ENCODE measurements at places on chromosomes 1 and 21. TPM values are rescaled to one million over a fixed set of nuclear protein-coding genes. Genes with fewer than 3 reads are reported as not detected.

DNAJC28 gene
- 0.92 TPM for total RNA-seq

POU3F1 gene
- total RNA-seq = 0.64 TPM

NBPF6 gene
- total RNA-seq = not detected

SUSD4 gene
- total RNA-seq = 5.4 TPM

UBXN10 gene
- total RNA-seq = 0.30 TPM

TUFT1 gene
- total RNA-seq = 4.3 TPM

DNA sequence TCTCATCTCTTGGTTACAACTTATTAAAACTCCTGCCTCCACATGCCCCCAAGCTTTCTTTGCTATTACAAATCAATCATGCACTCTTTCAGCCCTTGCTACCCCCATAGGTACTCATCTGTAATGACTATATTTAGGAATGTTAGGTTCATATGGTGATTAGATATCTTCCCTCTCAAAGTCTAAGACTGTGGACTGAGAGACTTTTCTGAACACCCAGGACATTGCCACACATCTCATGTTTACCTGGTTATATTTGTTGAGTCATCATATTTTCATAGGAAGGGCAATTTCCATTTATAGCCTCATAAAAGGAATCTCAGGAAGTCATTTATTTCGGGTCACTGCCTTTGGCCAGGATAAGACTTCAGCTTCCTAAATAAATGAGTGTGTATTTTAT, 81.5 kb upstream of the LPGAT1 start:
- DNase-seq = no peak
- H3K36me3 ChIP-seq = no peaks in the 10 kb centered on the region
- H3K27me3 ChIP-seq = peaks cover 9% of the 10 kb centered on the region
- H3K27ac ChIP-seq = no peak overlapping the region
- no peaks in the 10 kb centered on the region for H3K4me1 ChIP-seq

DNA sequence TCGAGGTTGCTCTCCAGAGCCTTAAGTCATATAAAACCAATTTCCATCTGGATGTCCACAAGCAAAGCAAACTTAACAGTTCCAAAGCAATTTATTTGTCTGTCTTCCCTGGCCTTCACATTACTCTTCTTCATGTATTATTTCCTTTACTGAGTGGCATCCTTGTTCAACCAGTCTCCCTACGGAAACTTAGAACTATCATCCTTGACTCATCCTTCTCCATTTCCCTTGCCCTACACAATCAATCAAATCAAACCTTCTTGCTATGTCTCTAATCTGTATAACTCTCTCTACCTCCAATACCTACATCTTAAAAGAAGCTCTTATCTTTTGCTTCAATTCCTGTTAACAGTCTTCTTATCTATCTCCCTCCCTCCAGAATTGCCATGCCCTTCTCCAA, 25.4 kb downstream of the EGLN1 start:
- no peak overlapping the region for H3K4me3 ChIP-seq
- H3K36me3 ChIP-seq = no peaks in the 10 kb centered on the region
- H3K27ac ChIP-seq = no peak overlapping the region
- H3K27me3 ChIP-seq = no peaks in the 10 kb centered on the region

DNA sequence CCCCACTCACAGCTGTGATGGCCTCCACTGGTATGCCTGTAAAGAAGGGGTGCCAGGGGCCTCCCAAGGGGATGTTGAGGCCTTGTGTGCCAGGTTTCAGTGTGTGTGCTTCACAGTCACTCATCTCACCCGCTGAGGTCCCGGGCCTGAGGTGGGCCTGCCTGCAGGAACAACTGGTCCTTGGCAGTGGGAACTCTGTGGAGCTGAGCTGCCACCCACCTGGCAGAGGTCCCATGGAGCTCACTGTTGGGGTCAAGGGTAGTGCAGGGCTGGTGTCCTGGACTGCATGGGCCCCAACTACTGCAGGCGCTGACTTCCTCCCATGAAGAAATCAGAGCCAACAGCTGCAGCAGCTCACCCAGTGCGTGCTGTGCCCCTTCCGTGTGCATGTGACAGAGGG, 17.3 kb upstream of the ZNF678 start:
- no peaks in the 10 kb centered on the region for H3K27me3 ChIP-seq
- H3K4me3 ChIP-seq = no peak overlapping the region
- DNase-seq = no peak
- no peaks in the 10 kb centered on the region for H3K36me3 ChIP-seq
- H3K4me1 ChIP-seq = no peaks in the 10 kb centered on the region
- H3K27ac ChIP-seq = no peak overlapping the region

- H3K27ac ChIP-seq = no peak overlapping the region
- peaks cover 2% of the 10 kb centered on the region for H3K27me3 ChIP-seq
- no peak for DNase-seq
- H3K36me3 ChIP-seq = no peaks in the 10 kb centered on the region
- no peaks in the 10 kb centered on the region for H3K4me1 ChIP-seq
- no peak overlapping the region for H3K4me3 ChIP-seq
These were observed 532.3 kb upstream of the USP24 start for GRCh38 chr1:55747408-55747841.

DNA sequence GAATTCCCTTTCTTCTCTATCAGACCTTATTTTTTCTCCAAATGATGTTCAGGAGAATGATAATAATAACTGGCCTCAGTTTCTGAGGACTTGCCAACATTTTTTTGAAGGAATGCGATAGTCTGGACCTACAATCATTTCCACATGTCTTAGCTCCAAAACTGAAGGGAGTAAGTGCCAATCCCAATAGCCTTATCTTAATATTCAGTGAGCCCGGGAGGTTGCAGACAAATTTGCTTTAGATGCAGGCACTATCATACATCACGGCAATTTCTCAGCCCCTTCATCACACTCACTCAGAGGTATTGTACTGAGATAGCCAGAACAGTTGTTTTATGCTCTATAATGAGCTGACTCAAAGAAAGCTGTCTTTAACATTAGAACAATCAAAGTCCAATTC, 796.9 kb downstream of the ADGRL2 start:
- H3K36me3 ChIP-seq = no peaks in the 10 kb centered on the region
- H3K27me3 ChIP-seq = no peaks in the 10 kb centered on the region
- H3K4me3 ChIP-seq = no peak overlapping the region
- DNase-seq = no peak

DNA sequence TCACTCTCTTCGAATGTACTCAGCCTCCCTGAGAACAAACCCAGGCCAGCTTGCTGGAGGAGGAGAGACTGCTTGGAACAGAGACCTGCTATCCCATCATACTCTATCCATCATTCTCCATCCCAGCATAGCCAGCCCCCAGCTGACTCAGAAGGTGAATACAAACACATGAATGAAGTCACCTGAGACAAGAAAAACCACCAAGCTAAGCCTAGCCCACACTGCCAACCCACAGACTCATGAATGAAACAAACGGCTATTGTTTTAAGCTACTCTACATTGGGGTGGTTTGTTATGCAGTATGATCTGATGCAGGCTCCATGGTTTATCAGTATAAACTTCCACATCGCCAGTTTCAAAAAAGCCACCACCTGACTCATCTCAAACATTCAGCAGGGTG, 395.6 kb downstream of the SETD4 start:
- no peaks in the 10 kb centered on the region for H3K36me3 ChIP-seq
- H3K27me3 ChIP-seq = no peaks in the 10 kb centered on the region
- H3K4me1 ChIP-seq = no peaks in the 10 kb centered on the region
- no peak overlapping the region for H3K4me3 ChIP-seq
- no peak overlapping the region for H3K27ac ChIP-seq
- DNase-seq = no peak

DNA sequence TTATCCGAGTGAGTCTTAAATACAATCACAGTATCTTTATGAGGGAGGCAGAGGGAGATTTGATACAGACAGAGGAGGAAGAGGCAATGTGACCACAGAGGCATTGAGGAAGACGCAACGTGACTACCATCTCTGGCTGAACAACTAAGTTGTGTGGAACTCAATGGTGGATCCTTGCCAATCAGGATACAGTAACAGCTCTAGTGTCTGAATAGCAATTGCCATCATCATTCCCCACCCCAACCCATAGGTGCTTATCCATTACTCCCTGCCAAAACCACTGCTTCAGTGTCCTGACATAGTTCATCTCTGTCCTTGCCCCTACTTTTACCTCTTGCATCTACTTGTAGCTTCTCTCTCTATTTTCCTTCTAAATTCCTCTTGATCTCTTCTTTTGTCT, 20.5 kb upstream of the RHBDL2 start:
- no peak for DNase-seq
- H3K36me3 ChIP-seq = no peaks in the 10 kb centered on the region
- no peak overlapping the region for H3K4me3 ChIP-seq
- H3K27ac ChIP-seq = no peak overlapping the region

DNA sequence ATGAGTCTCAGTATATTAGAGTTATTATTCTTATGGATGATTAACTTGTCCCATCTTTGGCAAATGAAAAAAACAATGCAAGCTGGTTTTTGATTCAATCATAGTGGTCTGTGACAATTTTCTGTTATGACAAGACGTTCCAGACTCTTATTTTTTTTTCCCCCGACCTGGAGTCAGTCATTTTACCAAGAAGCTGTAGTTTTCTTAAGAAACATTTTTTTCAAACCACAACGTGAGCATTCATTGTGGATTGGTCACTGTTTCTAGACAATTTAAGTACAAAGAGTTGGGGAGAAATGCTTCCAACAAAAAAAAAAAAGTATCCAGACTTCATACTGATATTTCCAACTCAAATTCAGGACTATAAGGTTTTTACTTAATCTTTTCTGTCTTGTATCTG, 8.0 kb upstream of the ANGPTL3 start:
- no peak for DNase-seq
- H3K4me3 ChIP-seq = no peak overlapping the region
- H3K27ac ChIP-seq = no peak overlapping the region
- H3K27me3 ChIP-seq = no peaks in the 10 kb centered on the region
- no peaks in the 10 kb centered on the region for H3K4me1 ChIP-seq

Measured in T-cell (primary cell).